ENCODE measurements at places on chromosomes 16 and 17.

DNA sequence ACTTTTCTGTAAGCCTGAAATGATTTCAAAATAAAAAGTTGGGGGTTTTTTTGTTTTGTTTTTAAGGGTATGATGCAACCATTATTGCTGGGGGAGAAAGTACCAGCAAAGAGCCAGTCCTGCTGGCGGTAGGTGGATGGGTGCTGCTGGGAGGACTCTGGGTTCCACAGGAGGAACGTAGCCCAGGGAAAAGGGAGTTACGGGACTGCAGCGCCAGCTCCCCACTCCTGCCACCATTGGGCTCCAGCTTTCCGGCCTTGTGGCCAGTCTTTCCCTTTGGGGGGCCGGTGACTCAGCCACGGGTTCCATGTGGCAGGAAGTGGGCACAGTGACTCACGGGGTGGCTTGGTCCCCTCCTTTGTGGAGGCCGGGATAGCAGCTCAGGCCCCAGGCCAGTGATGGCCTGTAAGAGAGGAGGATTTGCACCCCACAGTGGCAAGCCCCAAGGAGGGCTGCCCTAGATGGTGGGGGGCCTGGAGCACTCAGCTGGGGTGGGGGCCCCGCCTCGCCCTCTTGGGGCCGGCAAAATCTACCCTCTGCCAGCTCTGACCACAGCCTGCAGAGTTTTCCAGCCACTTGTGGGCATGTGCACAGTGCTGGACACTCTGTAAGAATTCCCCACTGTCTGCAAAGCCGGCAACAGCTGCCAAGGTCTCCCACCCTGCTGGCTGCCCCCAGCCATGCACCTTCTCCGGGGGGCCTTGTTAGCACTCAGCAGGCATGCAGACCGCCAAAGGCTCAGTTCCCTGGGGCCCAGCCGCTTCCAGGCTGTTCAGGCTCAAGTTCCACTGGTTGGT is 30.4 kb downstream of the SOCS3 start:
- DNase-seq: peak; percentile 63

GRCh38 chr17:80632046-80632581 is 87.5 kb downstream of the RPTOR start:
- no peak for DNase-seq

DNA sequence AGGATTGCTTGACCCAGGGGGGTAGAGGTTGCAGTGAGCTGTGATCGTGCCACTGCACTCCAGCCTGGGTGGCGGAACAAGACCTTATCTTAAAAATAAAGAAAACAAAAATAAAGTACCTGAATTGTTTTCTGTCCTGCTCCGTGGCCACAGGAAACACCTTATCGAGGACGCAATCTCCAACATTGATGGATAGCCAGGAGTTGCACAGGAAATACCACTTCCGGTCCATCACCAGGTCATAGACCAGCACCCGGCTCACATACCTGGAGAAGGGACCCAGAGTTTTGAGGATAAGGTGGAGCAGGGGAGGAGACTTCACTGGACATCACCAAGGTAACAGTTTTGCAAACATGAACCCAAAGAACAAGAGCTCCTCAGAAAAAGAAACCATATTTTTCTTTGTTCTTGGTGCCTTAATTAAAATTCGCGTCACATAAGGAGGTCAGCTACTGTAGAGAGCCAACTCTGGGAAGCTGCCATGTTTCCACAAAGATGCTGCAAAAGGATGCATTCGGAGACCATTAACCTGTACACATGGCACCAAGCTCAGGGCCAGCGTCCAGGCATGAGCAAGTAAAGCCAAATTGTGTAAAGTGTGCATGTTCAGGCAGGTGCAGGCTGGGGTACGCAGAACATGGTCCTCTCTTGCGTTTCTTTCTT is 55.6 kb upstream of the GCSH start:
- no peak for DNase-seq

GRCh38 chr17:69620363-69620762 is 205.9 kb downstream of the MAP2K6 start:
- DNase-seq: no peak

DNA sequence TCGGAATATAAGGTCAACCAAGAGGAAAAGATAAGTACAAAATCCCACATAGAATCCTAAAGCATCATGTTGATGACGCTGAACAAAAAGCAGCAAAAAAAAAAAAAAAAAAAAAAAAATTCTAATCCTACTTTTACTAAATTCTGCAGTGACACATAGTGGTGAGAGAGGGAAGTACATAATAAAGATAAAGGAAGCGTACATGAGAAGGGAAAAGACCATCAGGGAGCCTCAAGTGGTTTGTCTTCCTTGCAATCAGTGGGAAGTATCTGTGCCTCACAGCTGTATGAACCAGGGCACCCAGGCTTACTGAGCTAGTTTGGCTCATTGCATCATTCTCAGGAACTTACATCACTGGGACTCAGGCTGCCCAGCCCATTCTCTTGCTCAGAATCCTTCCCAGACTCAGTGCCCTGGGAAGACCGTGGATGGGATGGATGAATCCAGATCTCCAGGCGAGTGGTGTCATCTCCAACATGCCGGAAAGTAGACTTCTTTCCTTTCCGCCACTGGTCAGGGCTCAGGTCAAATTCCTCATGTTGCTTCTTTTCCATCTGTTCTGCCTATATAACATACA is 21.2 kb downstream of the SMG6 start:
- DNase-seq: peak; percentile 87

DNA sequence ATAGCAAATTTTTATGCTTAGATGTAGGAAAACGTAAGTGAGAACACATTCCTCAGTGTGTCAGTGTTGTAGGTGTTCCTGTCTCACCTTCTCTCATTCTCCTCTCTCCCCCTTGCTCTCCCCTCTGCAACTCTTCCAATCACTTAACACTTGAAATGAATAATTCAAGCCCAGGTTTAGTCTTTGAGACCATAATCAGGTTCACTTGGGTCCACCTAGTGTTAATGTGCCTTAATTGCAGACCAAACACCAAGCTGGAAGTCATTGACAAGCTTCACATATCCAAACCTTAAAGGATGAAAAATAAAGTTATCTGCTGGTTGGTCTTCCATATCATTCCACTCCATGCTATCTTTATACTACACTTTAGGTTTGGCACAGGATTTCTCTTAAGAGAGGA is 37.0 kb downstream of the STXBP4 start:
- DNase-seq: no peak

- no peak for DNase-seq
Observed at GRCh38 chr17:66234611-66235010, 5.4 kb upstream of the APOH start.

DNA sequence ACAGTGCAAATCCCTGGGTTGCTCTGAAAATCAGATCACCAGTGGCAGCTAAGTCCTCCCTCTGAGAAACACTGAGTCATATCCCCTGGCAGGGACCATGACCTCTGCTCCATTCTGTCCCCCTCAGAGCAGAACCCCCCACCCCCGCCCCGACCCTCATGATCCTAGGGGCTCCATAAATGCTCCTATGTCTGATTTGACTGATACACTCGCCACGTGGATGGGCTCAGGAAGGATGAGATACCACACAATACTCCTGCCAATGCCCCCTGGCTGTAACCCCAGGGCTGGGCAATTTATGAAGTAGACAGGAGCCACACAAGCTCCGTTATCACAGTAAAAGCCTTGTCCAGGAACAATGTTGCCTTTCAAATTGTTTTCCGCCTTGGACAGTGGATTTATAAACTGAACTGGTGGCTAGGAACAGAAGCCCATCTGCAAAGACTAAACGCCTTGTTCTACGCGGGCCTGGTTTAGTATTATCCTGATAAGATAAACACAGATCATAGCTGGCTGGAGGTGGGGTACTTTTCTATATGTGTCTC is 394.8 kb downstream of the SLC39A11 start:
- no peak for DNase-seq

DNA sequence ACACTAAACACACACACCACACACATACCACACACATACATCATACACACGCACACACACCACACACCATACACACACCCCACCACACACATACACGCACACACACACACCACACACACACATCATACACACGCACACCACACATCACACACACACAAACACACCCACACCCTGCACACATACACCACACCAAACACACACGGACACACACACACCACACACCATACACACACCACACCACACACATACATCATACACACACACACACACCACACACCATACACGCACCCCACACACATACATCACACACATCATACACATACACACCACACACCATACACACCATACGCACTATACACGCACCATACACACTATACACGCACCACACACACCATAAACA is 3.7 kb upstream of the SOX8 start:
- DNase-seq: no peak

- no peak for DNase-seq
Observed at GRCh38 chr17:50722746-50723145, 3.3 kb downstream of the LUC7L3 start.

- peak; percentile 84 for DNase-seq
Observed at GRCh38 chr16:86575754-86576557, 2.4 kb upstream of the FOXL1 start.
